ENCODE measurements at places on chromosomes 16 and 17.

- no peak for DNase-seq
Observed at GRCh38 chr16:70267516-70267915, 15.8 kb upstream of the EXOSC6 start.

DNA sequence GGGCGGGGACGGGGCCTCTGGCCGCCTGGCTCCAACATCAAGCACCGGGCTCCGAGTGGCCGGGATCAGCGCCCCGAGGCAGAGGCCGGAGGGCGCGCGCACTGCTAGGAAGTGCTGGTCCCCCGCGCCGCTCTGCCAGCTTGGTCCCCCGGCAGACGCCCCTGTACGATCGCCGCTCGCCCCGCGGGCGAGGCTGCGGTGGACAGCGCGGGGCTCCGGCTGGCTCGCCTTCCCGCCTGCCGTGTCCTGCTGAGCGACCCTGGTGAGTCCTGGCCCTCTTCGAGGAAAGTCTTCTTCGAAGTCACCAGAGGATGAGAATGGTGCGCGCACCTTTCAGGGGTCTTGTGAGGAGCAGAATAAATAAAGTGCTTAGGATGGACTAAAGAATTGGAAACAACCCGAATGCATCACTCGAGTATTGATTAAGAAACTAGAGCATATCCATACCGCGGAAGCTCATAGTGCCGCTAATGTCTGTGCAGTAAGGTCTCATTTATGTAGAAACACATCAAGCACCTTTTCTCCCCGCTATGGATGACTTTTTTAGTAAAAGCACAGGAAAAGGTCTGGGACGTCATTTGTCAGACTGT, 392 bp downstream of the ZNF213 start:
- no peak for DNase-seq

GRCh38 chr16:72677662-72678447, 370.1 kb downstream of the ZFHX3 start:
- no peak for DNase-seq

DNA sequence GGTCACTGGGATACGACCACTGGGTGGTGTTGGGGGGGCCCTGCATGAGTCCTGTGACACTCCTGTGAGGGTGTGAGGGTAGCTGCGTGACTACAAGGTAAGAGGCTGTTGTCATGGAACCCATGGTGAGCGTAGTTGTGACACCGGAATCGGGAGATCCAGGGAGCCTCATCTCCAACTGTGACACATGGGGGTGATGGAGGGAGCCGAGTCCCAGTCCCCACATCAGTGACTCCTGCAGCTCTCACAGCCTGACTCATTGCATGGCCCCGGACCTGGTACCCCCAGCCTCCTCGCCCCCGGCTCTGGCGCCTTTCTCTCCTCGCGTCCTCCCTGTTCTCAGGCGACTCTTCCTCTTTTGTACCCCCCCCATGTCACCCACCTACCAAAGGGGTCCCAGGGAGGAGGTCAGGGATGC, 14.2 kb downstream of the CDH16 start:
- no peak for DNase-seq

DNA sequence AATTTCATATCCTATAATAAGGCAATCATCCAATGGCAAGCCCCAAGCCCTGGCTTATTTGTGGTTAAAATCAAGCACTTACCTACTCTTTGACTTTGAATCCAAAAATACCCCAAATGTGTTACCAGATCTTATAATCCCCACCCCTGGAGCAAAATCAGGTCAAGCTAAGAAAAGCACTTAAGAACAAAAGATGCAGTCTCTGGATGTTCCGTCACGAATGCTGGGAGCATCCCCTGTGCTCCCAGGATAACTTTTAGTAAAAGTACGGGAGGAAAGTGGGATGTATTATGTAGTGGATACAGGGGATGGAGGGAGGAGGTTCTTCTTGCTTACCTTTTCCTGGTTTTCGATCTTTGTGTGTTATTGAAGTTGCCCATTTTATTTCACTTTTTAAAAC, 29.5 kb downstream of the SHISA9 start:
- DNase-seq: no peak

GRCh38 chr16:87487361-87487924, 5.4 kb downstream of the ZCCHC14 start:
- DNase-seq: no peak

- no peak for DNase-seq
Observed at GRCh38 chr17:40952154-40952553, 14.6 kb downstream of the KRT39 start.

DNA sequence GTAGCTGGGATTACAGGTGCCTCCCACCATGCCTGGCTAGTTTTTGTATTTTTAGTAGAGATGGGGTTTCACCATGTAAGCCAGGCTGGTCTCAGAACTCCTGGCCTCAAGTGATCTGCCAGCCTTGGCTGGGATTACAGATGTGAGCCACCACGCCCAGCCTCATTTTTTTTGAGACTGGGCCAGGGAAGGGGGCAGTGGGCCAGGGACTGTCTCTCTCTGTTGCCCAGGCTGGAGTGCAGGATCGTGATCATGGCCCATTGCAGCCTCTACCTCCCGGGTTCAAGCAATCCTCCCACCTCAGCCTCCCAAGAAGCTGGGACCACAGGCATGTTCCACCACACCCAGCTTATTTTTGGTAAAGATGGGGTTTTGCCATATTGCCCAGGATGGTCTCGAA, 16.0 kb downstream of the RSL1D1 start:
- no peak for DNase-seq

GRCh38 chr16:30567991-30568638, 3.4 kb downstream of the ZNF688 start:
- no peak for DNase-seq

DNA sequence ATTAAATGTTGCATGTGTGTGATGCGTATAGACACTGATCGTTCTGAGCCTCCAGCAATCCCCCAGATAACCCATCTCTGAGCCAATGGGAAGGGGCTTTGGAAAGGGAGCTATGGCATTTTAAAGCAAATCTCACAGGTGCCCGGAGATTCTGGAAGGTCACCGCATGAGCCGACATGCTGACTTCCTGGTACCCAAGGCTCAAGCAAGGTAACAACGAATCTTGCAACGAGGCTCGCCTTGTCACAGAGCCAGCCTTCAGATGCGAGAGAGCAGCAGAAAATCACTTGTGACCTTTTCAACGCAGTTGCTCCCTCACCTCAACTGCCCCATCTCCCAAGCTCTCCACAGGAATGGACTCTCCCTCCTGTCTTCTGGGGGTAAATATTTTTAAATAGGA, 154.8 kb upstream of the CDH5 start:
- no peak for DNase-seq

DNA sequence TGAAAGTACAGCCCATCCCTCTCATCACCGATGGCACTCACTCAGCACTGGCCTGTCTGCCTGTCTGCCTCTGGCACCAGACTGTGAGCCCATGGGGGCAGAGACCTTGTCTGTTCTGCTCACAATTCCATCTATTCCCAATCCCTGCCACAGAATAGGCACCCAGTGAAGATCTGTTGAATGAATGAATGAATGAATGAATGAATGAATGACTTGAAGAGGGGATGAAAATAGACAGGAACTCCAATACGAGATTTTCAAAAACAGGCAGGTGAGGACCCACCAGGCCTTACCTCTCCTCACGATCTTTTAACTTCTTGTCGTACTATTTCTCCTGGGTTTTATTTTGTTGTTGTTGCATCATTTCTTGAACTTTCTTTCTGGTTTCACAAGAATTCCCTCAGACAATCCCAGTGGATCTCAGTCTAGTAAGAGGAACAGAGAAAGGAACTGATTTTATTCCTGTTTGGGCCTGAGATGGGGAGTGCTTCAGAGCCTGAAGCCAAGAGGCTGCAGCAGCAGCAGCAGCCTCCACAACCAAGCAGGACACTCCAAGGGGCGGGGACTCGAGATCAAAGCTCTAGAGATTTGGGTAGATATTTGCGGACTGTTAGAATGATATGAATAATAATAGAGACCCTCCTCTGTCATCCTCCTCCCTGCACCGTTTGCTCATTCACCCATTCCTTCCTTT, 17.7 kb downstream of the KRT9 start:
- DNase-seq: no peak
